ENCODE measurements at places on chromosomes 16 and 17. TPM values are rescaled to one million over a fixed set of nuclear protein-coding genes. Genes with fewer than 3 reads are reported as not detected.

Gene LAT
- 0.23 TPM for total RNA-seq

Gene HSD17B2
- 0.35 TPM for total RNA-seq

Gene ERN2
- total RNA-seq = 0.35 TPM

Gene LITAFD
- not detected for total RNA-seq

Gene RAB34
- 204 TPM for total RNA-seq

Gene CCL16
- total RNA-seq = not detected

Gene ZDHHC1
- 4.3 TPM for total RNA-seq

Gene ZP2
- not detected for total RNA-seq

Gene MYL11
- not detected for total RNA-seq

Gene TRPV2
- 53.1 TPM for total RNA-seq

Gene EPN3
- under 0.01 TPM for total RNA-seq

Gene TPSB2
- total RNA-seq = not detected

Gene GUCY2D
- not detected for total RNA-seq

Gene C17orf100
- total RNA-seq = under 0.01 TPM

Gene GINS3
- total RNA-seq = 2.1 TPM

Gene GPR179
- not detected for total RNA-seq

Gene SLC35G6
- total RNA-seq = not detected
